Jurkat, Clone E6-1 (cell line): ENCODE measurements at places on chromosomes 7 and 10.

- no peak for DNase-seq
These were observed 12.1 kb downstream of the SKIDA1 start for GRCh38 chr10:21513405-21513788.

DNA sequence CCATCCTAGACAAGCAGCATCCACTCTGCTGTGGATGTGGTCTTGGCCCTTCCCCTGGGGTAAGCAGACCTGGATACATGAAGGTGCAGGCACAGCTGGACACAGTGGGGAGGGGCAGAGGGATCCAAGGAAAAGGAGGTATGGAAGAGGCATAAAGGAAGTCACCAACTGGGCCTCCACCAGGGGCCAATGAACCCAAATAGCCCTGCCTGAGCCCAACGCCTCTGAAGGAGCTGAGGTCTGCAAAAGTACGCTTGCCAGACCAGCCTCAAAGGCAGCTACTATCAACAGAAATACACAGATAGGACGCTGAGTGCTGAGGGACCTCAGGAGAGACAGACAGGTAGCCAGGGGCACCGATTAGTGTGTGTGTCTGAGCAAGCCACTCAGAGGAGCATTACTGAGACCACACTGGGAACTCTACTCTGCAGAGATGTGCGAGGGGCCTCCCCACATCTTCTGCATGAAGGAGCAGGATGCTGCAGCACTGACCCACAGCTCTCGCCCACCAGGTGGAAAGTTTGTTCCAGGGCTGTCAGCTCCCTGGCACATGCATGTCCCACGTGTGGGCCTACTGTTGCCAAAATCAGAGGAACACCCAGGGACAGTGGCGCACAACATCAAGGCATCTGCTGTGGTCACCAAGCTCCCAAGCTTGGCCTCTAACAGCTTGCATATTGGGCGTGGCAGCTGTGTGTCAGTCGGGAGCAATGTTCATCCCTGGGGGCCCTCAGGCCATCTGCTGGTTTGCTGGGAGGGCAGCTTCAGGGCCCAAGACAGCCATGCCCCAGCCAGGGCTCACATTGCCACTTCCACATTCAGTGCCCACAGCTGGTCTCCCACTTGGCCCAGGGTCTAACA is 40.0 kb downstream of the MKI67 start:
- DNase-seq: no peak

DNA sequence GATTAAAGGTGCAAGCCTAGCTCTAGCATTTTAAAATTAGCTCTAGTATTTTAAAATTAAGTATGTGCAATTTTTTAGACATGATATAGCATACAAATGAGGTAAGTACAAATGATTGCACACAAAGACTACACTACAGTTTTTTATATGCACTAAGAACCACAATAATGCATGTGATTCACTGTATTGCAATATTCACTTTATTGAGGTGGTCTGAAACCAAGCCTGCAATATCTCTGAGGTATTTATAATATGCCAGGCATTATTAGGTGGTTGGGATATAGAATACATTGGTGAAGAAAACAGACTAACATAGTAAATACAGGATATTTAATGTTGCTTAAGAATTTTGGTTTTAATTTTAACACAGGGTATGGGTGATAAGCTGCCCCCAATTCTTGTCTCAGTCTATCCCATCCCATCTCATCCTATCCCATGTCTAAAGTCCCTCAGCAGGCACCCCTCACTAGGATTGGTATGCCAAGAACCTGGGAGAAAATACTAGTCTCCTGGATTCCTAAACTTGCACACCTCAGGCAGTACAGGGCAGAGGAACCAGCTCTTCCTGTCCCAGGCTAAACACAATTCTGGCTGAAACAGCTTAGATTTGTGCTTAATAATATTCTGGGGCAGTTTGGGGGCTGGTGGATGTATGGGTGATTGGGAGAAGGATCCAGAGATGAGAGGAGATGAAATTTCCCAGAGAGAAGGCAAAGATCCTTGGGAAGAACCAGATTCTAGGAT is 90.4 kb downstream of the HIPK2 start:
- no peak for DNase-seq

DNA sequence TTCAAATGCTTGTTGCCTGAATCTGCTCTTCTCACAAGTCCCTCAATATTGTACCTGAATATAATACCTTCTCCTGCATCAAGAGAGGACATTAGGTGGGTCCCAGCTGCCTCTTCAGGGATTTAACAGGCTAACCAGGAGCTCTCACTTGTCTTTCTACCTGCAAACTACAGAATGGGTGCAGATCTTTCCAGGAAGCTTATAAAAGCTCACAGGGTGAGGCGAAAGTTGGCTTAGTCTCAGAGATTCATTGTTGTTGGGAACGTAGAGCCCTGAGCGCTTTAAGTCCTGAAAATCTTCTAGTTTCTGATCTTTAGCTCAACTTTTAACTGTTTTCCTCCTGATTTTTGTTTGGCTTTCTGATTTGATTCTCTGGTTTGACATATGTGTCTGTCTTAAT is 25.0 kb downstream of the PLAU start:
- no peak for DNase-seq

DNA sequence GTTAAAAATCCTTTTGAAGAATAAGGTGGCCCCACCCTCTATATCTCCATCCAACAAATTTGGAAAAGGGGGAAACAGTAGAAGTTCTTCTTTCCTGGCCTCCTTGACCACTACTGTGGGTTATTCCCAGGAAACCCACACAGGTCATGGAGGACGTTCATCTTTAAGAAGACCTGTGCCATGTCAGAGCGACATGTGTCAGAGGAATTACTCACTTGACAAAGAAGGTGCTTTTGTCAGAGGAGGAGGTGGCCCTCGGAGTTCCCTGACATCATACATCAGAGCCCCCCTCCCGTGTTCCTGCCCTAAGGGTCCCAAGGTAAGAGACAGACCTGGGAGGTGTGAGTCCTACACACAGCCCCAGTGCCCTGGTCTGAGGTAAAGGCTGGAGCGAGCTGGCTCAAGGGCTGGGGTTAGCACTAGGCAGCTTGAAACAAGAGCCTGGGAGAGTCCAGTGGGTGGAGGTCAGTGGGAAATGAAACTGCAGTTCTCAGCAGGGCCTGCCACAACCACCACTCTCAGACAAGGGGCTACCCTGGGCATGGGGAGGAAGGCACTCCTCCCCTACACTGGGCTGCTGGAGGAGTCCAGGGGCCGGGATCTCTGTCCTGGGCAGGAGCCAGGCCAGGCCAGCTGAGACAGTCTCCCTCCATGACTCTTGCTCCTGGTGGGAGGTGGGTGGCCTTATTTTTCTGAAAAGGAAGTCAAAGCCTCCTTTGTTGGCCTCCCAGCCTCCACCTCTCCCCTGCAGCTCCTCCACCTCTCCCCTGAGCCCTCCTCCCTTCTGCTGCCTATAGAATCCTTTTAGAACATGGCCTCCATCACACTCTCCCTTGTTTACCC is 21.8 kb upstream of the ZMIZ1 start:
- DNase-seq: no peak

GRCh38 chr10:132443605-132443982 is 46.6 kb downstream of the PWWP2B start:
- no peak for DNase-seq

DNA sequence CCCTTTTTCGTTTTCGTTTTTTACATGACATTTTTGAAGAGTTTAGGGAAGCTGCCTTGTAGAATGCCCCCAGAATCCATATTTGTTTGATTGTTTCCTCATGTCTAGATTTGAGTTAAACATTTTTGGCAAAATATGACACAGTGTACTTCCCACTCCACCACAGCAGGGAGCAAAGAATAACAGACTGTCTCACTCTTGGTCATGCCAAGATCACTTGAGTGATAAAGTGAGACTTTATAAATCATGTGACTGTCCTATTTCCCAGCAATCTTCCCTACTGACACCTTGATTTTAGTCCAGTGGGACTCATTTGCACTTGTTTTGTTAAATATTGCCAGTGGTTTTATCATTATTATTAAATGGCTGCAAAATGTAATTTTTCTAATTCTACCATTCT is 44.4 kb upstream of the USP6NL start:
- DNase-seq: no peak

DNA sequence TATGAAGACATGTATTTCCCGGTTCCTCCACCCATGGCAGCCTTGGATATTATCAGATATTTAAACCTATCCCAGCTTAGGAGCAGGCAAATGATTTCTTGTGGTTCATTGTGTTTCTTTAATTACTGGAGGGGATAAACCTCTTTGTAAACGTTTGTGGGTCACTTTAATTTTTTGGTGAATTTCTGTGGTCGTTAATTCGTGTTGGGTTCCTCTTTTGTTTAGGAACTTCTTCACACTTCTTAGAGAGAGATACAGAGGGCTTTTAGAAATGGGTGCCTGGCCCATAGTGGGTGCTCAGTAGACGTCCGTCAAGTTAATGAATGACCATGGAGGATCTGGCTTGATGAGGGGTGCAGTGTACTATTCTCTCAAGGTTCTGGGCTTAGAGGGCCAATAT is 27.2 kb upstream of the NUB1 start:
- no peak for DNase-seq
